ENCODE measurements at places on chromosomes 3 and 15. TPM values are rescaled to one million over a fixed set of nuclear protein-coding genes. Genes with fewer than 3 reads are reported as not detected.

- no peak for DNase-seq
Observed at GRCh38 chr15:96521386-96521785, 190.9 kb downstream of the NR2F2 start.

The XCR1 gene
- not detected for total RNA-seq

GRCh38 chr3:156750191-156750873, 75.8 kb upstream of the LEKR1 start:
- DNase-seq, result peak; percentile 77

DNA sequence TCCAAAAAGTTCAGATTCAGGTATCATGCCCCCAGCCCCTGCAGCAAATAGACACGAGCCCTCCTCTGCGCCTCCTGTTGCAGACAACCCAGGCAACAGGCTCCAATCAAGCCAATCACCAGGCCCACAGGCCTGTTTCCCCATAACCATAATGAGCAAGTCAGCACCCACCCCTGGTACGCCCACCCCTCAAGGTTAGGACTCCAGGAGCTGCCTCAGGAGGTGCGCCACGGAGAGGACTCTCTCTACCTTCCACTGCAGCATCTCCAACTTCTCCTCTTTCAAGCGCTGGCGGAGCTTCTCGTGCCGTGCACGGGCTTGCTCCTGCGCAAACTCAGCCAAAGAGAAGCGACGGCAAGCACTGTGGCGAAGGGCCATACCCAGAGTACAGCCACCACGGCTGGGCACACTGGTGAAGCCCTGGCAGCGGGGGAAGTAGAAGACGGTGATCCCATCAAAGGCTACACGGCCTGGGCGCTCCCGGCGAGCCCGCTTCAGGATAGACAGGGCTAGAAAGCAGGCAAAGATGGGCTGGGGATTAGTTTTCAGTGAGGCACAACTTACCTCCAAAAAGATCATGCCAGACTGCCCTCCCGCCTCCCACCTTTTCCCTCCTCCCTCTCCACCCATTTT, 8.5 kb downstream of the CSRNP1 start:
- DNase-seq, result no peak

All from MG63 (cell line).